Urinary bladder (tissue), 4 donors: ENCODE measurements at places on chromosomes 3 and 15. TPM values are rescaled to one million over a fixed set of nuclear protein-coding genes. Genes with fewer than 3 reads are reported as not detected.

GRCh38 chr15:37881237-37882013 lies 53.0 kb upstream of the TMCO5A start:
- DNase-seq, result no peak

DNA sequence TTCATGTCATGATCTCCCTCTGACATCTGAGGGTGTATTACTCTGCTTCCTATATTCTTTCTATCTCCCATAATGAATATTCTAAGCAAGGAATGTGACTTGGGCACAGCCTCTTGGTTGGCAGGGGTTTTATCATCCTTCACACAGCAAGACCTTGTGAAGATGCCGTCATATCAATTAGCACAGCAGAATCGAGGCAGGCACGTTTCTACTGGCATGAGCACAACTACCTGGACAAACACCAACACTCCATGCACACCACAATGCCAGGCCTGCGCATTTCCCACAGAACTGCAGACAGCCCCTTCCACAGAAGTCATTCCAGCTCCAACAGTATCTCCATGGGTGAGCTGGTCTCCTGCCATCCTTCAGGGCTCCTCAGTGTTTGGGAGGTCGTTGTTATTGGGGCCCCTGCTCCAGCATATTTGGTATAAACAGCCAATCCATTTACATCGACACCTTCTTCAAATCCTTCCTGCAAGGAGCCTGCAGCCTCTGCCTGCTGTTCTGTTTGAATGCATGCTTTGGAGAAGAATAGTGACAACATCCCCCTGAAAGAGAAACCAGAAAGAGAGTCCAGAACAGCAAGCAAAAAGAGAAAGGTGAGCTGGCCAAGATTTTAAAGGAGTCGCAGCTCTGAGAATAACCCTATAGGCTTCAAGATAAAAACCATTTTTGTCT lies 275.5 kb downstream of the SHOX2 start:
- no peak for DNase-seq

DNA sequence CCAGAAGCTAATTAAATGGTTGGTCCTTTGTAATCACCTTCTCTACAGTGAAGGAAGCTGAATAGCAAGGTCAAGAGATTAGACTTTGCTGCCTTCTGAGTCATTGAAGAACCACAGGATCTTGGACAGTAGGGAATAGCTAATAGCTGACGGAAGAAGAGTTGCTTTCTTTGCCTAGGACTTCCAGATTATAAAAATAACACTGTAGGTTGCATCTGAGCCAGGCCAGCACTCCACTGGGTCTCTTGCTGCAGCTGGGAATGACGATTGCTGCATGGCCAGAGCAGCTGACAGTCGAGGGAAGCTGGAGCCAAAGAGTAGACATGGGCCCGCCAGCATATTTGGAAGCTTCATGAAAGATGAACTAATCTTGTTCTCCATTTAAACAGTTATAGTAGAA lies 81.5 kb upstream of the KCNMB2 start:
- DNase-seq, result no peak

- DNase-seq, result no peak
Observed at GRCh38 chr3:187040516-187041361, 98.6 kb downstream of the RPL39L start.

GRCh38 chr15:72967811-72968530 lies 84.3 kb upstream of the NEO1 start:
- DNase-seq, result no peak

DNA sequence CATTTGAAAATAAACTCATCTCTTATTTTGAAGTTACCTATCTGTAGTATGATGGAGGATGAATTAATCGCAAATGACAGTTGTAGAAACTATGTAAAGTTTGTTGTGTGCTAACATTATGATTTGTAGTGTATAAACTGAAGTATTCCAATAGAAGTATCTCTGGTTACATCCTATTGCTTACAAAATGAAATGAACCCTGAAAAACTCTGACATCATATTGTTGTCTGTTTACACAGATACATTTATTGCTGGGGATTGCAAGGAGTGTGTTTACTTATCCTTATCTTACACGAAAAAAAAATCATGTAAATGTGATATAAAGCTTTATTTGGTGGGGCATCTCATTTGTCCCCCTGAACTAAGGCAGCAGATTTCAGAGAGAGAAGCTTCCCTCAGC lies 2.6 kb upstream of the ABHD10 start:
- DNase-seq, result no peak

DNA sequence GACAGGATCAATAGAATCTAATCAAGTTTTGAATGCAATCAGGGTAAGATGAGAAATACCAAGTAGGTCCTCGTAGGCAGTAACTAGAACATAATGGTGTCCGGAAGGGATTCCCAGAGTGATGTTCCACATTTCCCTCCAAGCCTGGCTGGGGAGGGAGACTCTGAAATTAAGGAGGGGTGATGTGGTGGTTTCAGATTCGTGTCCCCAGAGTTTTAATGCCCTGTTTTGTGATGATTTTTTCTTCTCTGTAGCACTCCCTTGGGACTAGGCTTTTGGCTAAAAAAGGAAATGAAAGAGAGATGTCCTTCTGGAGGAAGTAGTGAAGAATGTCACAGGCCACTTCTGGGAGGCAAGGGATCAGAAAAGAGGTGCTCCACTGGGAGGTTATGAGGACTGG lies 108.3 kb upstream of the CACNA2D3 start:
- no peak for DNase-seq

DNA sequence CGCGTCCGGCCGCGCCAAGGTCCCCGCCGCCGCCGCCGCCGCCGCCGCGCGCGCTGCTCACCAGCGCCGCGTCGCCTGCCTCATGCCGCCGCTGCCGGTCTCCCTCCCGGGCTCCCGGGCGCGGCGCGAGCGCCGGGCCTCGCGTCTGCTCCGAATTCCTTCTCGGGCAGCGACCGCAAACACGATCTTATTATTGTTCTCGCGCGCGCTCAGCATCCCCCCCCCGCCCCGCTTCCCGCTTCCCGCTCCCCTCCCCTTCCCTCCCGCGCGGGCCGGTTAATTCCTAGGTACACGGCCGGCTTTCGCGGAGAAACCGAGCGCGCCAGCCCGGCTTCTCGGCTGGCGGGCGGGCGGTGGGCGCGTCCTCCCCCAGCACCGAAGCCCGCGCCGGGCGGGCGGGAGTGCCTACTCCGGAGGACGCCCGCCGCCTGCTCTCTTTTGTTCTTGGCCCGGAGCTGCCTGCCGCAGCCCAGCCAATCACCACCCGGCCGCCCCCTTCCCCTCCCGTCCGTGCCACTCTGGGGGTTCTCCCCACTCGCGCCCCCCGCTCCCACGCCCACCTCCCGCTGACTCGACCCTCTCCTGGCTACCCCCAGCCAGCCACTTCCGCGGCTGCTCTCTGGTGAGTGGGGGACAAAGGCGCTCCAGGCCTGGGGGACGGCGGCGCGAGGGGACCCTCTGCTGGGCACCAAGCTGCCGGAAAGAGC lies at the start of gene HDGFL3:
Gene HDGFL3, minus strand, starts transcription at position 164 of the 707 bp plus-strand sequence. CDS start 409 bp downstream, outside the sequence.
- DNase-seq, result peak; percentile 31

DNA sequence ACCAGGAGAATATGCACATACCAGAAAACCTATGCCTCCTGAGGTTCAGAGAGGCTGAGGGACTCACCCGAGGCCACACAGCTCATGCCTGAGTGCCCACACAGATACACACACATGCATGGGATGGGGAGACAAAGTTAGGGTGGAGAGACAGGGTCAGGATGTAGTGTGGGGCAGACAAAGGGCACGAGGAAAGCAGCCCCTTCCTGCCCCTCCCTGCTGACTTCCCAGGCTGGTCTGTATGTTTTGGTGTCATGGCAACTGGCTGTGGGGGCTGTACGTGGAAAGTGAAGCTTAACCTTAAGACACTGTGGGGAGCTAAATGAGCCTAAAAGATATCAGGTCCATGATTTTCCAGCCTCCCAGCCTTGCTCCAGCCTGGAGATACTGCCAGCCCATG lies 57.8 kb downstream of the EPHB3 start:
- DNase-seq, result no peak

DNA sequence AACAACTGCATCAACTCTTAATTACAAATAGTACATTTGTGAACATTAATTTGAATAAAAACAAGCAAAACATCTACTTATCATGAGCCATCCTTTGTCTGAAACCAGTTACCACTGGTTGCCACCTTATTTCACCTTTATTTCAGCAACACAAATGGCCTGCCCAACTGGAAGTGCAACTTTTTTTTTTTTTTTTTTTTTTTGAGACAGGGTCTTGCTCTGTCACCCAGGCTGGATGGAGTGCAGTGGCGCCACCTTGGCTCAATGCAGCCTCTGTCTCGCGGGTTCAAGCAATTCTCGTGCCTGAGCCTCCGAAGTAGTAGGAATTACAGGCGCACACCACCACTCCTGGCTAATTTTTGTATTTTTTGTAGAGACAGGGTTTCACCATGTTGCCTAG lies 13.1 kb downstream of the WDR82 start:
- no peak for DNase-seq

DNA sequence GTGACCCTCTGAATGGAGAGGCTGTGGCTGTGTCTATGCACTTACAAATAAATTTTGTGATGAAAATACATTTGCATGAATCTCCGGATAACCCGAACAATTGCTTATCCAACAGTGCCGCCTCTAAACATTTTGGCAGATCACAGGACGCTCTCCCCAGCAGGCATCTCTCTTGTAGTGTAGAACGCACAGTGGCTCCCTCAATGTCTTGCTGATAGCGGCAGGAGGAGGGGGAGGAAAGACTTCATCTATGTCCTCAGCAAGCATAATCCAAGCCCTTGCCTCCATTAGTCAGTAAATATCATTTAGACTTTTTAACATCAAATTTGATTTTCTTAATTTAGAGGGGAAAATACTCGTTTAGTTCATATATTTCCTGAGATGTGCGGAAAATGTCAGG lies 318.1 kb upstream of the IGF1R start:
- DNase-seq, result no peak

DNA sequence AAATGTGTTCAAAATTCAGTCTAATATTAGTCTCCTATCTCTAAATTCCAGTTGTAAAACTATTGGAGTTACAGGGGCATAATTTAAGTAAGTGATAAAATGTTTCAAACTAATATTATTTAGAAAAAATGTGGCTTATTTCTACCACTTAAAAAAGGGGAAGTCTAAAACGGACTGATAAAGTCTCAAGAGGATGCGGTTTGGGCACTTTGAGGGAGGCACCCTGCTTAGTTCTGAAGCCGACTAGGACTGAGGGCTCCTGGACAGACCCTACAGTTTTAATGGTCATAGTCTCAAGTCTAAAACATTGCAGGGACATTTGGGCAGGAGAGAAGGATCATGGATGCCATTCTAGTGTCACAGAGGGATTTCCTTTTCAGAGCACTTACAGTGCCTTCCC lies 566.3 kb downstream of the NR2F2 start:
- DNase-seq, result no peak

DNA sequence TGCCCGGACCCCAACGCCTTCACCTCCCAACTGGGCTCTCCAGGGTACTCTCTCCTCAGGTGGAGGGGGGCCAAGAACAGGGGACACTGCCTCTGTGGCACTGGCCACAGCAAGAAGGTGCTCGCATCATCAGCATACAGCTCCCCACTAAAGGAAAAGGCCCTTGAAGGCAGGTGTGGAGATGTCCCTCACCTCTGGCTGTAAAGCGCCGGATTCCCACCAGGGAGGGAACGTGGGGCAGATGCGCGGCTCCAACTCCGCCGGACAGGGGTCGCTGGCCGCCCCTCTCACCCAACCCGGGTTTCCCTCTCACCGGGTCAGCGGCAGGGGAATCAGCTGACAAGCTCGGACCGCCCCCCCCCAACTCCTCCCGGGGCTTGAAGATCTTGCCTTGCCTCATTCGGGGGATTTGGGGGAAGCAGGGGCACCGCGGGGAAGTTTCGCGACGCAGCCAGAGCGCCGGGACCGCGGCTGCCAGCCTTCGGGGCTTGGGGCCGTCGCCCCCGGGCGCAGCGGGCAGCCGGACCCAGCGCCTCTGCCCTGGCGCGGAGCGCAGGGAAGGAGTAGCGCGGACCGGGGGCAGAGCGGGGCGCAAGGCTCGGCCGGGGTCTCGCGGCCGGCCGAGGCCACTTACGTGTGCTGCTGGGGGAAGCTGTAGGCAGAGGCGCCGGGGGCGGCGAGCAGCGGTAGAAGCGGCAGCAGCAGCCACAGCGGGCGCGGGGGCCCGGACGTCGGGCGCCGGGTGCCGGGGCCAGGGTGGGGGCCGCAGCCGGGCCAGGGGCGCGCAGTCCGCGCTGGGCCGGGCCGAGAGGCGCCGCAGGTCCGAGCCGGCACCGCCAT lies 630 bp downstream of the CACNA2D2 start:
- DNase-seq, result no peak

DNA sequence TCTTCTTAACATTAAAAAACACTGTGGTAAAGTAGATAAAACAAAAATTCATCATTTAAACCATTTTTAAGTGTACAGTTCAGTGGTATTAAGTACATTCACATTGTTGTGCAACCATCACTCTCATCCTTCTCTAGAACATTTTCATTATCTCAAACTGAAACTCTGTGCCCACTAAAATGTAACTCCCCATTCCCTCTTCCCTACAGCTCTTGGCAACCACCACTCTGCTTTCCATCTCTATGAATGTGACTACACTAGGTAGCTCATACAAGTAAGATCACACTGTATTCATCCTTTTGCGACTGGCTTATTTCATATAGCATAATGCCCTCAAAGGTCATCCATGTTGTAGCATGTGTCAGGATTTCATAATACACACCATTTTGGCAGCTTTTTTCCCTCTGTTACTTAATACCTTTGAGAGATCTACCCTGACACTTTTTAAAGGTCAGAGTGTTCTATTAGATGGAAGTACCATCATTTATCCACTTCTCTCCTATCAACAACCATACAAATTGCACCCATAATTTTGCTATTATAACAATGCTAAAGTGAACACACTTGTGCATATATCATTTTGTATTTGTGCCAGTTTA lies 42.9 kb upstream of the FRMD4B start:
- DNase-seq, result no peak

DNA sequence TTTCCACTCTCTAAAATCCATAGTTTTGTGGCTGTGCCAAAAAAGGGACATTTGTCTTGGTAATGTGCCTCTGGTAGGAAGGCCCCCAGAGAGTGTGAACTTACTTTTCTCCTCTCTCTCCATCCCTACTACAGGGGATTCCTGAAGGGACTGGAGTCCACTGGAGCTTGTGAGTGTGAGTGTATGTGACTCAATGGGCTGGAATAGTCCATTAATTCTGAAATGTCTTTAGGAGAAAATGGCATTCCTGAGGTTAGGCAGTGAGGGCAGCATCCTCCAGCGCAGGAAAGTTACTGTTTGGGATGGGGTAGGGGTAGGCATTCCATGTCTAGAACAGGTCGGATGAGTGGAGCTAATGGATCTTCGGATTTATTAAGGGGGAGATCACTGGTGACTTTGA lies 59.8 kb upstream of the CACNA2D3 start:
- DNase-seq, result no peak

DNA sequence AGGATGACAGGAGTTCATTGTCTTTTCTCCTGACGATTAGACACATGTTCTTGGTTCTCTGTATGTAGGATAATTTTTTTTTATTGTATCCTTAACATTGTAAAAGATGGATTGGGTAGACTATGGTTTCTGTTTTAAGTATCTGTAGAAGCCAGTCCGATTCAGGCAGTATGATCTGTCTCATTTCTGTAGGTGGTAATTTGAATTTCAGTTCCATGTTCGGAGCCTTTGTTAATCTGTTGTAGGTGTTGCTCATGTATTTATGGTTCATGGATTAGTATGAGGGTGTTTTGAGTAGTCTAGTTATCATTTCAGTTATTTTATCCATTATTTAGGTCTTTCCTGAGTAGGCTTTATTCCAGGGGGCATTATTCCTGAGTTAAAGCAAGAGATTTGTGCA lies 32.4 kb upstream of the MME start:
- no peak for DNase-seq

GRCh38 chr15:45111390-45112142 lies 2.4 kb downstream of the DUOX2 start:
- no peak for DNase-seq

GOLGA6A gene
- total RNA-seq, result not detected

UCN2 gene
- total RNA-seq, result 0.69 TPM

CA12 gene
- 5.8 TPM for total RNA-seq

SHF gene
- total RNA-seq, result 11.4 TPM

CYP1A2 gene
- total RNA-seq, result not detected

PRR23A gene
- not detected for total RNA-seq

DPPA2 gene
- total RNA-seq, result not detected

PCOLCE2 gene
- total RNA-seq, result 58.4 TPM
